NCI-H2227 treated with DMSO at 0.1 percent for 48 hours (cell line): ENCODE measurements at places on chromosomes 7 and 10.

DNA sequence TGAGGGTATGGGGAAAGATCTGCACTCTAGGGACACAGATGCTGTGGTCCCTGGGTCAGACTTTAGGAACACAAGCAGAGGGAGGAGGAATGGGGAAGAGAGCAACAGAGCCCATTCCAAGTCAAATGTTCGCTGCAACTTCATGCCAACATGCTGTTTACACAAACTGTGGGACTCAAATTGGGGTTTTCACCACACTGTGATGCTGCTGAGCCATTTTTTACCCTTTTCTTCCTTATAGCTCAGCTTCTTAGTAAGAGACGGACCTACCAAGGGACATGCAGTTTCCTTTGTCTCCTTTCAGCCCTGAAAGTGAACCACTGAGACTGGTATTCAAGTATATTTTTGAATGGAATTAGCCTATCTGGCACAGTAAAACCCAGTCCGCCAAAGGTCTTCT lies 64.3 kb upstream of the AGK start:
- DNase-seq = no peak

DNA sequence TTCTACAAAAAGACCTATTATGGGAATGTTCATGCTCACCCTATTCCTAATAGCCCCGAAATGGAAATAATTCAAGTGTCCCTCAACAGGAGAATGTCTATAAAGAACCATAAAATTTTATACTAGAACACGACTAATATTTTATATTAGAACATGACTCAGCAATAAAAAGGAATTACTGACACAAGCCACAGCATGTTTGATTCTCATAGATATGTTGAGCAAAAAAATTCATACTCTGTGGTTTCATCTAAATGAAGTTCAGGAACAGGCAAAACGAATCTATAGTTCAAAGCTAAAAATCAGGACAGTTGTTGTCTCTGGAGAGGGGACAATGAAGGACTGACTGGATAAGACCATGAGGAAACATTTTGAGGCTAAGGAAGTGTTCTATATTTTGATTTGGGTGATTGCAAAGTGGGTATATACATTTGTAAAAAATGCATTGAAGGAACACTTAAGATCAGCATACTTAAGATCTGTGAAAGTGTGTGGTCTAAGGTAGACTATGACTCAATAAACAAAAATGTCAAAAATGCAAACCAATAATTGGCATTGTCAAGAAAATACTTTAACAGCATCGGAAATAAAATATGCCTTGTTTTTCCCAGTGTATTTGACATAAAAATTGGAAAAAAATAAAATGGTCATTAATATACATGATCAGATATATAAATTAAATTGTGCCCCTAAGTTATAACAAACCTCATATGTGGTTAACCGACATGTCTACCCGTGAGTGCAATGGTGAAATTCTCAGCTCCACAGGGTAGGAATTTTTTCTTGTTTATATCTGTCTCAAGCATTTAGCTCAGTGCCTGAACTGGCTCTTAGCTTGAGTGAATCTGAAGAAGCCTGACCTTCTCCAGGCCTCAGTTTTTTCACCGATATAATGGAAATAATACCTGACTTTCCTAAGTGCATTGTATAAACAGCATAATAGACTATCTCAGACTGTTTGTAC lies 124.9 kb upstream of the CTTNBP2 start:
- DNase-seq = no peak

GRCh38 chr7:67512481-67512880 lies 515.8 kb downstream of the TYW1 start:
- DNase-seq = no peak

- DNase-seq = no peak
Measured at GRCh38 chr10:3898821-3899220, 113.8 kb upstream of the KLF6 start.

DNA sequence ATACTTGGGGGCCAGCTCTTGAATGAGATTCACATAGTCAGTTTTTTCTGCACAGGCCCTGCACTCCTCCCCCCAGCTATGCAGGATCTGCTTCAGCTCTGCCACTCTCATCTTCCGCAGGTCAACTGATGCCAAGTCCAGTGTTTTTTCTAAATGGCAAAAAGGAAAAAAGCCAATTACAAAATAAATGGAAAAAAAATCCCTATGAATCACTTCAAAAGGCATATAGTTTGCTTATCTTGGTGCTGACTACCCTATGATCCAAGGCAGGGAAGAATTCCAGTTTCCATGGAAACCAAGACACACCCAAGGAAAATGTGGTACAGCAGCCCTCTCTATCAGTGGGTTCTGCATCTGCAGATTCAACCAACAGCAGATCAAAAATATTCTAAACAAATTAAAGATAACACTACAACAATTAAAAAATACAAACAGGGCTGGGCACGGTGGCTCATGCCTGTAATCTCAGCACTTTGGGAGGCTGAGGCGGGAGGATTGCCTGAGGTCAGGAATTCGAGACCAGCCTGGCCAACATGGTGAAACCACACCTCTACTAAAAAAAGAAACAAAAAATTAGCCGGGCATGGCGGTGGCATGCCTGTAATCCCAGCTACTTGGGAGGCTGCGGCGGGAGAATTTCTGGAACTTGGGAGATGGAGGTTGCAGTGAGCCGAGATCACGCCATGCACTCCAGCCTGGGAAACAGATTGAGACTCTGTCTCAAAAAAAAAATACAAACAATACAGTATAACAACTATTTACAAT lies 17.6 kb downstream of the CDNF start:
- DNase-seq = no peak

DNA sequence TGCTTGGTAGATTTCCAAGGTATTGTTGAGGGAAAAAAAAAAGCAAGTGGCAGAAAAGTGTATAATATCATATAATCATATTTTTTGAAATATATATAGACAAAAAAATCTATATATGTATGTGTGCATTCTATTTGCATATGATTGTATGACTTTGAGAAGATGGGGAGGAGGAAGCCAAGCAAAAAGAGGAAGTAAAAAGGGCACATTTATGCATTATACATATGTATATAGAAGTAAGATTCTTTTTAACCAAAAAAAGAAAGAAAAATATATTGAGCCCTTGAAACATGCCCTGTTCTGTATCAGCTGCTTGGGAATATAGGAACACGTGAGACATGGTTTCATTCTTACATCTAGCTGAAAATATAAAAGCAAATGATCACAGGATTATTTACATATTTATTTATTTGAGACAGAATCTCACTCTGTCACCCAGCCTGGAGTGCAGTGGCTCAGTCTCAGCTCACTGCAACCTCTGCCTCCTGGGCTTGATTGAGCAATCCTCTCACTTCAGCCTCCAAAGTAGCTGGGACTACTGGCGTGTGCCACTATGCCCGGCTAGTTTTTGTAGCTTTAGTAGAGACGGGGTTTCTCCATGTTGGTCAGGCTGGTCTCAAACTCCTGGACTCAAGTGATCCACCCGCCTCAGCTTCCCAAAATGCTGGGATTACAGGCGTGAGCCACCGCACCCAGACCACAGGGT lies 18.0 kb upstream of the SLF2 start:
- DNase-seq = no peak

DNA sequence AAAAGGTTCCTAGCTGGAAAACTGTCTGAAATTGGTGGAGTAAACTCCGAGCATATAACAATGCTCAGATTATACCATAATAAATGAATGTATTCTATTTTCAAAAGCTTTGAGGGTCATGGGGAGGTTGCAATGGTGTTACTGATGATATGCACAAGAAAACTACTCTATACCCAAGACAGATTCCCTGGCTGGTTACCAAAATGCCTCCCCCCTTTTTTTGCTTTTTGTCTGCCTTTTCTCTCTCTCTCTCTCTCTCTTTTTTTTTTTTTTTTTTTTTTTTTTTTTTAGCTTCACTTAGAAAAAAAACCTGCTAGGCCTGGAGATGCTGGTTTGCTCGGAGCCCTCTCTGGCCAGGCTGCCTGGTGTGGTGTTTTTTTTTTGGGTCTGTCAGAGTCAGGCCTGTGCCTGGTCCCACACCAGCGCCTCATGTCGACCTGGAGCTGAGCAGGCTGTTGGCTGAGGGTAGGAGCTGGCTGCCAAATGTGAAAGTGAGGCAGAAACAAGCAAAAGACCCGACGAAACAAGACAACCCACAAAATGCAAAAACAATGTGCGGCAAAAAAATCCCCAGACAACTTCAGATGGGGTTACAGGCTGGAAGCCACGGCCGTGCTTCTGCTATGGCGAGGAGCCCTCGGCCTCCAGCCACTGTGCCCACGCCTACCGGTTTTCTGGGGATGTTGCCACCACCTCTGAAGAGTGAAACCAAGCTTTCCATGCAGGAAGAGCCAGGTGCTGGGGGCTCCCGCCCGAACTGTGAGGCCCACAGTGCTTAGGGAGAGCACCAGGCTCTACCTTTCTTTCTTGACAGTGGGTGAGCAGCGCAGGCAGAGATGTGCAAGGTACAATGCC lies 59.9 kb upstream of the EFCAB10 start:
- no peak for DNase-seq

GRCh38 chr10:132911786-132912097 lies 30.6 kb downstream of the CFAP46 start:
- DNase-seq = no peak

GRCh38 chr10:122543676-122544445 lies 16.7 kb upstream of the DMBT1 start:
- no peak for DNase-seq

- DNase-seq = no peak
Measured at GRCh38 chr10:69220507-69220906, 375 bp downstream of the HKDC1 start.

- no peak for DNase-seq
Measured at GRCh38 chr7:35019179-35019729, 18.0 kb downstream of the DPY19L1 start.

DNA sequence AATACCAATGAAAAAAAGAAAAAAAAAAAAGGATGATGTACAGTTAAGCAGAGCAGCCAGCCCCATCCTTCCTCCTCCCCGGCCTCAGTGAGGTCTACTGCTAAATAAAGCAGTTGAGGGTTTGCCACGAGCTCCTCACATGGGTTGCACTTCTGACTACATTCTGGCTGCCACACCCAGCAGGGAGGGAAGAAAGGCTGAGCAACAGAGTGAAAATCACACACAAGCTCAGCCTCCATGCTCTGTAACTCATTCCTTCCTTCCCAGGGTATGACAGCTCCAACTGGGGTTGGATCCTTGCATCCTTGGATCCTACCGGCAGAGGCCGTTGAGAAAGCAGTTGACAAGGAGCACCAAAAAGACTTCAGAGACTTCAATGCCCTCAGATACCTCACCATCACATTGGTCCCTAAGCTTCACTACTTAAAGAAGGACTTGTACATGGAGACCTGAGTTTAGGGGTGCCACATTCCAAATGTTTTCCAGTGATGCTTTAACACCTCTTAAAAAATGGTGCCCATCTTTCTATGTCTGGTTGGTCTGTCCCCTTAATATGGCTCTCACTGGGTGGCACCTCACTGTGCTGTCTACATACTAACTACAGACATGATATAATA lies 52.9 kb upstream of the PIK3CG start:
- no peak for DNase-seq

- DNase-seq = no peak
Measured at GRCh38 chr7:55191926-55192692, 173.0 kb upstream of the LANCL2 start.

- DNase-seq = no peak
Measured at GRCh38 chr7:67882843-67883242, 886.2 kb downstream of the TYW1 start.
